ENCODE measurements at places on chromosomes 4 and X. TPM values are rescaled to one million over a fixed set of nuclear protein-coding genes. Genes with fewer than 3 reads are reported as not detected.

The SRPK3 gene
- total RNA-seq: not detected

The DHX15 gene
- 102 TPM for total RNA-seq

The PRKG2 gene
- total RNA-seq: not detected

The IL1RAPL1 gene
- total RNA-seq: not detected

The CT55 gene
- not detected for total RNA-seq

The NAP1L3 gene
- 14.3 TPM for total RNA-seq

The TMPRSS11B gene
- total RNA-seq: not detected

The TGIF2LX gene
- total RNA-seq: not detected

The NPY2R gene
- total RNA-seq: not detected
